ENCODE measurements at places on chromosomes 2 and 18.
A peak's percentile ranks its signal among the peaks of the same experiment; 100 is the strongest.

- no peak for DNase-seq
Measured at GRCh38 chr2:197159661-197160211, 150.8 kb downstream of the ANKRD44 start.

DNA sequence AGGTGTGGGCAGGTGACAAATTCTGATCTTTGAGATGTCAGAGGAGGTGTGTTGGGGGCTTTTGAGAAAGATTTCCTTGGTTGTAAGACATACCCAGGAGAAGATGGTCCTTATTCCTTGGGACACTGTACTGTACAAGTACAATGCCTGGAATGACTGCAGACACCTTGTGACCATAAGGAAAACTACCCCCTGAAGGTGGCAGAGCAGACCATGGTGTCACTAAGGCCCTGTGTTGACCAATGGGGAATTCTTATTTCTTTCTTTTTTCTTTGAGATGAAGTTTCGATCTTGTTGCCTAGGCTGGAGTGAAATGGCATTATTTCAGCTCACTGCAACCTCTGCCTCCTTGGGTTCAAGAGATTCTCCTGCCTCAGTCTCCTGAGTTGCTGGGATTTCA is 4.4 kb upstream of the ANKRD29 start:
- DNase-seq = no peak

DNA sequence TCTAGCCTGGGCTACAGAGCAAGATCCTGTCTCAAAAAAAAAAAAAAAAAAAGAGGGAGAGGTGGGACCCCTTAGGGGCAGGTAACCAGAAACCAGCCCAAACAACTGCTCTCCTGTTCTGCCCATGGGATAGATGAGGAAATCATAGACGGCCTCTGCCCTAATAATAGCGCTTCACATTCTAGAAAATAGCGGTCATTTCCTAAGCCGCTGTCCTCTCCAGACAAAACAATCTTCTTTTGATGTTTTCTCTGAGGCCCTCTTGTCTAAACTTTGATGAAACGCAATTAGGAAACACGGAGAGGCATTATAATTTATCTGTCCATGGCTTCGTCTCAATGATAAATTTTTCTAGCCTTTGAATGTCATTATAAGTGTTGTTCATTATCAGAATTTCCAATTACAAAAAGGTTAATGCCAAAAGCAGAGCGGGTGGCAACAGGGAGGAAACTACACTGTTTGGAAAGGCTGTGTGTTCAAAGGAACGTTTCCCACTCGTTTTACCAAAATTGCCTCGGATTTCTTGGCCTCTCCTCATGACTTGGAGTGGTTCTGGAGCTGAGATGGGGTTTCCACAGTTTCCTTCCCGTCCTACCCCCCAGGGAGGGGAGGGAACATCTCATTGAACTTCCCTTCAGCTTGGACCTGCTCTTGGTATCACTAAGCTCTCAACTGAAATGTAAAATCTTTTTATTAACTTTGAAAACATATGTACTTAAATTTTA is 151.6 kb upstream of the ZNF236 start:
- peak; percentile 31 for DNase-seq

GRCh38 chr18:35256947-35257346 is 16.1 kb downstream of the ZNF397 start:
- DNase-seq = no peak

- no peak for DNase-seq
Measured at GRCh38 chr2:211351987-211352386, 795.6 kb downstream of the CPS1 start.

GRCh38 chr18:45876161-45876560 is 50.7 kb downstream of the SIGLEC15 start:
- DNase-seq = no peak

GRCh38 chr2:145110668-145111356 is 590.9 kb upstream of the ZEB2 start:
- DNase-seq = no peak

GRCh38 chr2:62440281-62440946 is 65.6 kb downstream of the TMEM17 start:
- DNase-seq = no peak
